ENCODE measurements at places on chromosomes 2 and 18. TPM values are rescaled to one million over a fixed set of nuclear protein-coding genes. Genes with fewer than 3 reads are reported as not detected.

DNA sequence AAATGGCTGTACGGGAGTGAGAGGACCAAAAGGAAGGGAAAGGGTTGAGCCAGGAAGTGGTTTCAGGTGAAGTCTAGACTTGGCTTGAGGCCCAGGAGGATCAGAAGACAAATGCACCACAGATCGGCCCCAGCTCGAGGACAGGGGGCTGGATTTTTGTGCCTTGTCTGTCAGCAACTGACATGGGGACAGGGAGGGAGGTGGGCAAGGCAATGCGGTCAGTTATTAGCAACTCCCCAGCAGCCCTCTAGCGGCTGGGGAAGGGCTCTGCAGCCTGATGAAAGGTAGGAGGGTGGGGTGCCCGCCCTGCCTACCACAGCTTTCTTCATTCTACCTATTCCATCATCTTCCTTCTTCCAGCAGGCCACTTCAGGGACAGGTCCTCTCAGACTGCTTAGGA, 50.0 kb downstream of the CPO start:
- no peak for DNase-seq

- DNase-seq = no peak
Observed at GRCh38 chr2:71512386-71512785, 59.0 kb downstream of the DYSF start.

TM4SF20 gene
- not detected for polyA plus RNA-seq

DNAH7 gene
- not detected for polyA plus RNA-seq

DPP10 gene
- polyA plus RNA-seq = not detected

CCDC74B gene
- not detected for polyA plus RNA-seq

- DNase-seq = no peak
Observed at GRCh38 chr2:26189751-26190150, 16.9 kb downstream of the GAREM2 start.

CCDC102B gene
- 7.0 TPM for polyA plus RNA-seq

DNA sequence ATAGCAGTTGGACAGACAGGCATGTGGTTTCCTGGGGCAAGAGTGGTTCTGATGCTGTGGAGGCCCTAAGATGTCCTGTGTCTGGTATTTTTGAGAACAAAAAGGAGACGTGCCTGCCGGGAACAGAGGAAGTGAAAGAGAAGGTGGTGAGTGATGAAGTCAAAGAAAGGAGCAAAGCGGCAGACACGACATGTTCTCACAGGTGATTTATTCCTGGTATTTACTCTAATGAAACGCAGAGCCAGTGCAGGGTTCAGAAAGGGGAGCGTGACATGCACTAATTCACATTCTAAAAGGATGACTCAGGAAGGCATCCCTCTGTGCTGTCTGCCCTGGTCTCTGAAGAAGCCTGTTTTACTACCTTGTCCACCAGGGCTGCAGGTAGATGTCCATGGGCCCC, 211.0 kb downstream of the KCNE4 start:
- DNase-seq = no peak

- DNase-seq = no peak
Observed at GRCh38 chr2:39981883-39982311, 202.8 kb upstream of the THUMPD2 start.

ATP8B1 gene
- not detected for polyA plus RNA-seq

EPB41L3 gene
- 0.63 TPM for polyA plus RNA-seq

- DNase-seq = no peak
Observed at GRCh38 chr2:206982360-206982955, 43.1 kb downstream of the CPO start.

DNA sequence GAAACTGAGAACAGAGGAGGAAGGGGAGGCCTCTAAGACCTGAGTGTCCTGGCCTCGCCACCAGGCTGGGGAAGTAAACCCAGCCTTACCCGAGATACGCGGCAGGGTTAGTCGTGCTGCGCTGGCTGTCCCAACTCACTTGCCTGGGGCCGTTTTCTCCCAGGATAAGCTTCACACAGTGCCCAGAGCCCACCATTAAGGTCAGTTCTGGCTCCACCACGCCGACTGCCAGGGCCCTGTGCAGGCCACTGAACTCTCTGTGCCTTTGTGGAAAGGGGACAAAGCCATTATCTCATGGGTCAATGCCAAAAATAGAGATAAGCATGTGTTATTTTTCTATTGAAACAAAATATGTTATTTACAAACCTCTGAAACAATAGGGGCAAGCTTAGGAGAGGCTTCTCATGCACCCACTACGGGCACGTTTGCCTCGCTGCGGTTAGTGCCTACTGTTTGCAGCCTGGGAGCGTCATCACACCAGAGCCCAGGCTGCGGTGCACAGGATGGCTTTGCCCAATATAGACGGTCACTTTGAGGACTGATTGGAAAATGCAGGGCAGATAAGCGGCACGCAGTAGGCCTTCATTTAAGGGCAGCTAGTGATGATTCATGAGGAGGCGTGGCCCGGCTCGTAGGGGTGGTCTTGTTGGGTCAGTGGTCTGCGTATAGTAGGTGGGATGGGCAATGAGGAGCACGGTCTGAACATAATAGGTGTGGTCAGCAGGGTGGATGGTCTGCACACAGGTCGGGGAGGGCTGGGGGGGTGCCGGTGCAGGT, 242.1 kb downstream of the GLI2 start:
- DNase-seq = no peak

FMNL2 gene
- not detected for polyA plus RNA-seq

DNA sequence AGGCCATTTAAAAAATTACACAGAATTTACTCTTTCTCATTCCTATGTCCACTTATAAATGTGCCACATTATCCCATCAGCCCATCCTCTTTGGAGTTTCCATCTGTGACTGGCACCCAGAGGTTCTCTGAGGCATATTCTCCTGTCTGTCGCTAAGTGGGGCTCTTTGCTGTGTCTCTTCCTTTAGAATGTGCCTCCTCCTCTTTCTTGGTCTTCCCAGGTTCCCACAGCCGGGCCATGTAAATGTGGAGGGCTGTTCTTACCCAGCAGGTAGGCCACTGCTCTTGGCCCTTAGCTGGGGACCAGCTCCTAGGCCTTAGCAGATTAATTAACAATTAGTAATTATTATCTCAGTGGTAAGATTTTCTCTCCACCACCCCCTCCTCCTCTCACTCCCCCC, 167.0 kb downstream of the INSIG2 start:
- DNase-seq = no peak

MYL1 gene
- not detected for polyA plus RNA-seq

DRC1 gene
- polyA plus RNA-seq = not detected

- DNase-seq = no peak
Observed at GRCh38 chr18:62105376-62105775, 81.5 kb downstream of the PIGN start.

GRCh38 chr2:40286721-40287120, 165.2 kb downstream of the SLC8A1 start:
- no peak for DNase-seq

FN1 gene
- polyA plus RNA-seq = 0.69 TPM

DNA sequence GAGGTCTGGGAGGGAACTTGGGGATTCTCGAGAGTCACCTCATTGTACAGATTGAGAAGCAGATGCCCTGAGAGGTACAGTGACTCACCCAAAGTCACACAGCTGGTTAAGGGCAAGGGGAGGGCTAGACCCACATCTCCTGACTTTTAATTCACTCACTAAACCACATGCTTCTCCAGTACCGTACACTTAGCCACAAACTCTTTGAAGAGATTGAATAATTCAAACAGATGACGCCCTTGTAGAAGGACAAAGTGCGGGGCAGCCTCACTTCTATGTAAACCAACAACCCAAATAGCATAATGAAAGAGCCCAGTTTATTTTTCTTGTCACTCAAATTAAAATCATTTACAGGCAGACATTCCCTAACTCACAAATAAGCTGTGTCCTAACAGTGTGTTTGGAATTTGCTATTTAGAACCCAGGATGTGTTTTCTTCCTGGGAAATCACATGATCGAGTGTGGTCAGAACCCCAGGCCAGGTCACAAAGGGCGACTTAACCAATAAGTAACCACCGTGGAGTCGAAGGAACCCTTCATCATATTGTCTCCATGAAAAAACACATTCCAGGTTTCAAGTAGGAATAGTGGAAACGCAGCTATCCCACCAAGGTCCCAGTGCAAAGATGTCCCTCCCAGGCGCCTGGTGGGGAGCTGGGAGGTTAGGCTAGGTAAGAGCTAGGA, 35.8 kb upstream of the PTPN4 start:
- DNase-seq = no peak

PSTPIP2 gene
- 31.6 TPM for polyA plus RNA-seq

GCKR gene
- polyA plus RNA-seq = not detected
